Fibroblast of the aortic adventitia (primary cell): ENCODE measurements at places on chromosomes 11 and 22.

DNA sequence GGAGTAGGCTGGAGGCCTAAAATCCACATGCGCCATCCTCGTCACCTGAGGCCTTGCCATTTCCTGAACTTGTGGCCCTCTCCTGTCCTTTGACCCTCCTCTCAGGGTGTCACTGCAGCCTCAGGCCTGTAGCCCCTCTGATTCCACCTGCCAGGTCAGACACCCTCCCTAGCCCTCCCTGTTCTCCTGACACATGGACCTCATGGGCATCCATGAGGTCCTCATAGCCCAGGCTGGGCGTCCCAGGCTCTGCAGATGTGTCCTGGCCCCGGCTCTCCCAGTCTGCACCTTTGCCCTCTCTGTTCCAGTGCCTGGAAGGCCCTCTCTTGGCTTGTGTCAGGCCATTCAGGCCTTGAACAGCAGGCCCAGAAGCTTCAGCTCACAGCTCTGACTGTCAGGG, 15.8 kb downstream of the RAB36 start:
- no peak for DNase-seq

GRCh38 chr11:65781152-65781961, 581 bp upstream of the AP5B1 start:
- peak; percentile 9 for DNase-seq

- DNase-seq, result peak; percentile 43
Observed at GRCh38 chr22:31160328-31160978, 471 bp downstream of the RNF185 start.

GRCh38 chr11:64007160-64007628, 21.0 kb downstream of the OTUB1 start:
- peak; percentile 34 for DNase-seq

- no peak for DNase-seq
Observed at GRCh38 chr22:50002791-50003190, 9.8 kb downstream of the IL17REL start.

GRCh38 chr11:7665473-7666291, 7.6 kb downstream of the CYB5R2 start:
- peak; percentile 69 for DNase-seq

DNA sequence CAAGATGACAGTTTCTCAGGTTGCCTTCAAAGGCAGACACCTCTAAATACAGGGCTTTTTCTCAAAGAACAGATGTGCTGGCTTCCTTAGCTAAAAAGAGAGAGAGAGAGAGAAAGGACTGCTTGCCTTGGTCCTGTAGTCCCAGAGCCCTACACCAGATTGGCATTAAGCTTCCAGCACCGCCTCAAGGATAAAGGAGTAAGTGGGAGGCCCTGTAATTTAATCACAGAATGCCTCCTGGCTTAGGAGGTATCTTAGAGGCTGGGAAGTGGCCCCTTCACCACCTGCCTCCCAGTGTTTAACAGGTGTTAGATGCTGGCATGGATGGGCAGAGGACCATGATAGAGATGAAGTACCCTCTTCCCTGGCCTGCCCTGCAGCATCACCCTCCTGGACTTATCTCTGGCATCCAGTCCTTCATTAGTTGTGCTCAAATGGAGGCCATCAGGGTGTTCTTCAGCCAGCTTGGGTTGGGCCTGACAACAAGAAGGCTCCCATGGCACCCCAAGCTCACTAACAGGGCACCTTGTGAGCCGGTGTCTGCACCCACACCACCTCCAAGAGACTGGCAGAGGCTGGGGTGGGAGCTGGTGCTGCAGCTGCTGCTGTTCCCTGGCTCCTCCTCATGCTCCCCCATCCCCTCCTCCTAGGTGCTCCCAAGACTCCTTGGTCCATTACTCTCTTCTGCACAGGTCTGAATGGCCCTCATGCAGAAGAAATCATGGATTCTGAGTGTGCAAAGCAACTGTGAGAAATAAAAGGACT, 32.5 kb downstream of the ABCC8 start:
- DNase-seq, result no peak

GRCh38 chr11:92253945-92254344, 29.3 kb downstream of the FAT3 start:
- peak; percentile 4 for DNase-seq

GRCh38 chr11:87082590-87082989, 44.9 kb downstream of the TMEM135 start:
- no peak for DNase-seq

DNA sequence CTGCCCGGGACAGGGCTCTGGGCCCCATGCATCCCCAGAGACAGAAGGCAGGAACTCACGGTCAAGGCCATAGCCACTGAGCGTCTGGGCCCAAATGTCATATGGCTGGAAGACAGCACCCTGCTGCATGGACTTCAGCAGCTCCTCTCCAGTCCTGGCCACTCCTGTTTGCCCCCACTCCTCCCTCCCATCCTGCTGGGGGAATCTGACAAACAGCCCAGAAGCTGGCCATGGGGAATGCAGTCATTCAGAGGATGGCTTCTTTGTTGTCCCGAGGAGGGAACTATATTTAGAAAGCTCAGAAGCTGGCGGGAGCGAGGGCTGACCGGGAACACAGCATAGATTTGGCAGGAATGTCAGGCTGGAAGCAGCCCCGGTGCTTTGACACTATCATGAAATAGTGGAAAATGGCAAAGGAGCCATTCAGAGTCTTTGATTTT, 35.0 kb downstream of the DKK3 start:
- peak; percentile 87 for DNase-seq

GRCh38 chr11:28110821-28111200, 2.6 kb downstream of the METTL15 start:
- peak; percentile 41 for DNase-seq

- no peak for DNase-seq
Observed at GRCh38 chr11:119617340-119617713, 111.7 kb downstream of the NECTIN1 start.

- DNase-seq, result peak; percentile 35
Observed at GRCh38 chr11:62574363-62575071, 826 bp upstream of the EEF1G start.

DNA sequence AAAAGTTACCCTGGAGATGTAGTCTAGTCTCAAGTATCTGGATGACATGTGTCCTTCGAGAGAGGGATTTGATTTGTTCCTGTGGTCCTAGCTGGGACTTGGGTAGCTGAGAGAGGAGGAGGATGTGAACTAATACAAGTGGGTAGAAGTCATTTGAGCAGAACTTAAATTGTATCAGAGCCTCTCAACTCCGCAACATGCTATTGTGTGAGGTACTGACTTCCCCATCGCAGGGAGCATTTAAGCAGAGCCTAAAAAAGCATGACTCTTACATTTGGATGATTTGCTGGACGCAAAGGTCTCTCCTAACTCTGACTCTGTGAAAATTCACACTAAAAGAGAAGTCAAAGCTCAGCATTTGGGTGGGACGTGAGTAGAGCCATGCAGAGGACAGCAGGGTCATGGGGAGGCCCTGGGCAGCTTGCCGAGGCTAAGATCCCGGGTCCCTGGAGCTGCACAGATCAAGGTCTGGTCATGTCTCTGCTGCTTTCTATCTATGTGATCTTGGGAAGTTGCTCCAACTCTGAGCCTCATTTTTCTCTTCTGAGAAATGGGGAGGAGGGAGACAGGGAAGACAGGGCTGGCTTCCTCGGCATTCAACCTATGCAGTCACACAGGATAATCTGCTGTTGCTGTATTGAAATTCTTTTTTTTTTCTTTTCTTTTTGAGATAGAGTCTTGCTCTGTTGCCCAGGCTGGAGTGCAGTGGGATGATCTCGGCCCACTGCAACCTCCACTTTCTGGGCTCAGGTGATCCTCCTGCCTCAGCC, 44.9 kb downstream of the CD82 start:
- DNase-seq, result no peak

DNA sequence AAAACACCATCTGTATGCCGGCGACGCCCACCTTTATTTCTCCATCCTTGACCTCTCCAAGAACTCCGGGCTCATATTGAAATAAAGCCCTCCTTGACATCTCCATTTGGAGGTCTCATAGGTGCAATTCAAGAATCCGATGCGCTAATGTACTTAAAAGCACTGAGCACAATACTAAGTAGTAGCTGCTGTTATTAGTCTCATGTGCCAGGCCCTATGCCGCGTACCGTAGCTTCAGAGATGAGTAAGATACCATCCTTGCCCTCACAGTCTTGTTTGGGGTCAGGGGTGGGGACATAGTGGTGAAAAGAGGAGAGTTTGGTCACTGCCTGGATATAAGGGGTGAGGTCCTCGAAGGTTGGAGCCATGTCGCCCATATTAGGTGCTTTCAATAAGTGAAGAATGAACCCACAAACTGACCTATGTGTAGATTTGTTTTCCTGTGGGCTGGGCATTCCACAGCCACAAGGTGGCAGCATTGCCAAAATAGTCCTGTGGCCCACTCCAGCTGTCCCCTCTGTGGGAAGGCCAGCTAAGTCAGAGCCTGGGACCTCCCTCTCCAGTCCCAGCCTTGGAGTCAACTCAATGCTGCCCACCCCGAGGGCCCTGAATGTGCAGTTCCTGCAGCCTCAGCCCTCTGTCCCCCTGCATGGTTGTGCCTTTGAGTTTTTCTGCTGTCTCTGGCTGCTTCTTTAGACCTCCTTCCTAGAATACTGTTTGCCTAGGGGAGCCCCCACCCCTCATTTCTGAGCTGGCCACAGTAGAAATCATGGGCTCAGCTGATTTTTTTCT, 6.5 kb downstream of the DCPS start:
- DNase-seq, result peak; percentile 82

DNA sequence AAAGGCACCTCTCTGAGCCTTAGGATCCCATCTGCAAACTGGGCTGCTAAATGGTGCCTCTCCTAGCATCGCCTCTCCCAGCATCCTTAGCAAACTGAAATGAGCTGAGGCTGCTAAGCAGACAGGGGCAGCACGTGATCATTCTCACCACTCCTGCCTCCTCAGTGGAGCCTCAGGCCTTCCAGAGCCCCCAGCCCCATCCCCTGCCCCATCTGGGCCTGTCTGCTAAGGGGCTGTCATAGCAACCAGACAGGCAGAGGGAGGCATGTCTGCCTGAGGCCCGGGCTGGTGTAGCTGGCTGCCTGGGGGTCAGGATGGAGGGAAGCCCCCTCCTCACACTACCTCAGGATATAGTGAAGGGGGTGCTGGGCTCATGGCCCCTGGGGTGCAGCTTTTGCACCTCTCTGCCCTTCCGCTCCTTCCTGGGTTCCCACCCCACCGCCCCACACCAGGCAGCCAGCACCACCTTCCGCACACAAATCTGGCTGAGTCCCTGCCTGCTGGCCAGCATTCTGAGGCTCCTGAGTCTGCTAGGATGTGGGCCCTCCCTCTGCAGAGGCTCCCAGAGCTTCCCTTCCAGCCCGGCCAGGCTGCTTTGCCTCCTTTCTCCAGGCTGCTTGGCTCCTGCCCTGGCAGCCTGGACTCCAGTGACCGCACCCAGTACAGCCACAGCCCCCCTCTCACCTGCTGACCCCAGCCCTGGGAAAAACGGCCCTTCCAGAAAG, 47.5 kb upstream of the TTLL12 start:
- DNase-seq, result no peak

DNA sequence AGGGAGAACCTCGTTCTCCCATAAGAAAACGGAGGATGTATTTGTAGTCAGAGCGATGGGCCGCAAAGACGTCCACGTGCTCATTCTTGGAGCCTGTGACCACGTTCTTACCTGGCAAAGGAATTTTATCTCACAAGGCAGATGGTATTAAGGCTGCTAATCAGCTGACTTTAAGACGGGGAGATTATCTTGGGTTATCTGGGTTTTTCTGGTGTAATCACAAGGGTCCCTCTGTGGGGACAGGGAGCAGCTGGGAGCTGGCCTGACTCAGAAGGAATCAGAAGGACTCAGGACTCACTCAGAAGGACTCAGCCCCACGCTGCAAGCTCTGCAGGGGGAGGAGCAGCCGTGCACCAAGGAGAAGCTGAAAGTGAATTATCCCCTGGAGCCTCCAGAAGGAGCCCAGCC, 7.5 kb upstream of the SIGIRR start:
- DNase-seq, result no peak

DNA sequence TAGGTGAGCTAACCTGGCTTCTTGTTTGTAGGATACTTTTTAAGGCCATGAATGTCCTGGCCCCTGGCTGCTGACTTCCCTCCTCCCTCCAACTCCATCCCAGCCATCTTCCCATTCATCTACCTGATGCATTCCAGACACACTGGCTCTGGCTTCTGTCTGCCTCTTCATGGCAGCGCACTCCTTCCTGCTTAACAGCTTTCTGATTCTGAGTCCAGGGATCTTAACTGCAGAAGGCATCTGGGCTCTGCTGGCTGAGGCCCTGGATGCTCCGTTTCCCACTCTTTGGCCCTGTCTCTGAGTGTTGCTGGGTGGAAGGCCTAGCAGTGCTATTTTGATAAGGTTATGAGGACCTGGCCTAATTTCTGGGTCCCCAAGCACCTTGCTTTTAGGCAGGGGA, 1.8 kb upstream of the THY1 start:
- DNase-seq, result no peak

DNA sequence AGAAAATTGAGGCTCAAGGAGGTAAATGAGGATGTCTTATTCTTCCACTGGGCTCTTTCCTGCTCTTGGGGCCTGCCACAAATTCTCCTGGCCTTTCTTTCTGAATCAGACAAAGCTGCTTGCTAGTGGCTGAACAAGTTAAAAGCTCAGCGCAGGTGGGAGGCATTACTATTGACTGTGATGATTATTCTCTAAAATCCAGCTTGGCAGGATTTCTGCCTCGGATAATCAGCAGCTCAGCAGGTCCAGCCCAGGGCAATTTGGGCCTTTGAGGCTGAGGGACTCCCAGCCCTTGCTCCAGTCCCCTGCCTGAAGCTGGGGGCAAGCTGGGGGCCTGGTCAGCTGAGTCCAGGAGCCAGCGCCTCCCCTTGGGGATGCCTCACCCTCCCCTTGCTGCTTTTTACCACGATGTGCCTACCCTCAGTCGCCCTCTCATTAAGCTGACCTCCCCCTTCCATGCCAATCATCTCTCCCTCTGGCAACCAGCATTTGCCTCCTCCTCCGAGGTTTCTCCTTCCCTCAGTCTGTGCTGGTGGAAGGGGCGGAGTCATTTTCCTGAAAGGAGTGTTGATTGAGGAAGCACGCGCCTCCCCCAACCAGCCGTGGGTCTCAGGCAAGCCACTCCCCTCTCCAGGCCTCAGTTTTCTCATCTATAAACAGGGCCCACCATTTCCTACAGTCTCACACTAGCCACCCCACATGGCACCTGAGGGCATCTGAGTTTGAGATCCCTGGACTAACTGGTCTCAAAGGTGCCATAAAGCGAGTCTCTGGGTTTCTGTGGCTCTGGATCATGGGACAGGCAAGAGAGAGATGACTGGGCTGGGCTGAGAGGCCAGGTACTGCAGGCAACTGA, 60.6 kb upstream of the PRDM11 start:
- DNase-seq, result no peak

DNA sequence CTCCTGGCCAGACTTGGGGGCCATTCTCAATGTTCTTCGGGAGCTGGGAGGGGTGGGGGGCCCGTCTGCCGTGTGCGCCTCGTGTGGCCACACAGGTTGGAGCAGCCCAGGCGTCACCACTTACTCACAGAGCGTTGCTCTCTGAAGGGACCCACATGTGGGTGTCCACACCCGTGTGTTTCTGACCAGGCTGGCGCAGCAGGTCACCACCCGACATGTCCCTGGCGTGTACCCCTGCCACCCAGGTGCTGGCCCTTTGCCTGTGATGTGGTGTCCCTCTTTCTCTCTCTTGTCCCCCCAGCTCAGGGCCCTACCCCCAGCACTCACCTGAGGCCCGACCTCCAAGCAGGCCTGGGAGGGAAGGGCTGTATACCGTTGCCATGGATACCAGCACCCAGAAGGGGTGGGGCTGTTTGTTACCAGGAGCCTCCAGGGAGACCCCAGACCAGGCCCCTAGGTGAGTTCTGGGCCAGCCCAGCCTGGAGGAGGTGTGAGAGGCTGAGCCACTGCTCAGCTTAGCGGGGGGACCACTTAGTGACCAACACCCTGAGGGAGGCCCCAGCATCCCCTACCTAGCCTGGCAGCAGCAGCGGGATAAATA, 1.4 kb downstream of the LMNTD2 start:
- no peak for DNase-seq

- DNase-seq, result peak; percentile 36
Observed at GRCh38 chr11:10982704-10983510, 125.1 kb upstream of the ZBED5 start.
